A549 treated with Mapracorat at 1 μM for 4 hours (cell line): ENCODE measurements at places on chromosomes 5 and 9. TPM values are rescaled to one million over a fixed set of nuclear protein-coding genes. Genes with fewer than 3 reads are reported as not detected.

Gene HSD17B3
- total RNA-seq: not detected in 5 replicates

Gene PRRX2
- 5.4 to 9.8 TPM (median 9.4 TPM) in 5 replicates for total RNA-seq

Gene ADAMTS6
- total RNA-seq: 0.01 to 0.10 TPM (median 0.06 TPM) in 4 of 5 replicates, not detected in the other

Gene ZNG1C
- total RNA-seq: 52.7 to 93.5 TPM (median 60.4 TPM) in 5 replicates

Gene OXCT1
- 2.5 to 3.7 TPM (median 2.9 TPM) in 5 replicates for total RNA-seq

Gene CDH10
- 0.15 to 0.32 TPM (median 0.21 TPM) in 4 of 5 replicates, not detected in the other for total RNA-seq
